ENCODE measurements at places on chromosomes 11 and 22.
A peak's percentile ranks its signal among the peaks of the same experiment; 100 is the strongest.

DNA sequence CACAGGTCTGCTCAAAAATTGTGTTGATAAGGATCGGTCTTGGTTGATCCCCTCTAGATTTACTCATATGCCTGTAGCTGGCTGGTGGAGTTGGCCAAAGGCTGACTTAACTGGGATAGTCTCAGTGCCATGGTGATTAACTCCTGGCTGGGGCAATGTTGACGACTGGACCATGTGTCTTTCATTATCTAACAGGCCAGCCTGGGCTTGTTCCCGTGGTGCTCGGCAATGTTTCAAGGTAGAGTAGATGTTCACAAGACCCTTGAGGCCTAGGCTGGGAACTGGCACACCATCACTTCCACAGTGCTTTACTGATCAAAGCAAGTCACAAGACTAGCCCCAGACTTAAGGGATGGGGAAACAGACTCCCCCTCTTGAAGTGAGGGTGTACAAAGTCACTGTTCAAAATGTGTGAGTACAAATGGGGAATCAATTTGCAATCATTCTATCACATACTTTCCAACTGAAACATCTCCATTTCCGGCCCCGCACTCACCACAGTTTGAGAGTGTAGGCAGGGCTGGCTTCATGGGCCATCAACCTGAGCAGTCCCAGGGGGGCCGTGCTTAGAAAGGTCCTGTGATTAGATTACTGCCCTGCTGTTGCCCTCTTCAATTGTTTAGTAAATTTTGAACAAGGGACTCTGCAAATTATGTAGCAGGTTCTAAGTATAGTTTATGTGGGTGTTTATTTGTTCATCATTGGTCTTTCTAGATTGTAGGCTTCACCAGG is 240.8 kb downstream of the NELL1 start:
- no peak for DNase-seq

DNA sequence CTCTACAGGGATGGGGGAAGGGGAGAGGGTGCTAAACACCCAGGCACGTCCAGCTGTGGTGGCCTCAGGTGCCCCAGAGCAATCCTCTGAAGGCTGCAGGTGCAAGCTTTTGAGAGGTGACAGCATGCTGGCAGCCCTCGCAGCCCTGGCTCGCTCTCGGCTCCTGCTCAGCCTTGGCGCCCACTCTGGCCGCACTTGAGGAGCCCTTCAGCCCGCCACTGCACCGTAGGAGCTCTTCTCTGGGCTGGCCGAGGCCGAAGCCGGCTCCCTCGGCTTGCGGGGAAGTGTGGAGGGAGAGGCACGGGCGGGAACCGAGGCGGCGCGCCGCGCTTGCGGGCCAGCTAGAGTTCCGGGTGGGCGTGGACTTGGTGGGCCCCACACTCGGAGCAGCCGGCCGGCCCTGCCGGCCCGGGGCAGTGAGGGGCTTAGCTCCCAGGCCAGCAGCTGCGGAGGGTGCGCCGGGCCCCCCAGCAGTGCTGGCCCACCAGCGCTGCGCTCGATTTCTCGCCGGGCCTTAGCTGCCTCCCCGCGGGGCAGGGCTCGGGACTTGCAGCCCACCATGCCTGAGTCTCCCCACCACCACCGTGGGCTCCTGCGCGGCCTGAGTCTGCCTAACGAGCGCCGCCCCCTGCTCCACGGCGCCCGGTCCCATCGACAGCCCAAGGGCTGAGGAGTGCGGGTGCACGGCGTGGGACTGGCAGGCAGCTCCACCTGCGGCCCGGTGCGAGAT is 112.1 kb downstream of the TRIM29 start:
- DNase-seq, result no peak

DNA sequence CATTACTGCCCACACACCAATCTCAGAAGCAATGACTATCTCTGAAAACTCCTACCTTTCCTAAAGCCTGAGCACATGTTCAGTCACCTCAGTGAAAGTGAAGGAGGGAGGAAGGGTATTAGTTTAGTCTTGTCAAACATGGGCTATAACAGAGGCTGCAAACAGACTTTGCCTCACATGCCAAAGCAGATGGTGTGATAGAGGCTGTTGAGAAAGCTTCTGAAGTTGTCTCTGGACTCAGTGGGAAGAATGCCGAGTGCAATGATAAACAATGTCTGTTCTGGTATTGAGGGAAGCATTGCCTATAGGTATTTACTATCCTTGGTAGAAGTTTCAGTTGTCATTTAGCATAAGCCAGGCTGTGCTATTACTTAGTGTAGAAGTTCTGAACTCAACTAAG is 314.5 kb upstream of the CCDC90B start:
- DNase-seq, result no peak

- DNase-seq, result no peak
These were observed 297.4 kb upstream of the LUZP2 start for GRCh38 chr11:24199461-24199860.

GRCh38 chr11:78039919-78040671 is 17.0 kb upstream of the KCTD14 start:
- peak; percentile 61 for DNase-seq

DNA sequence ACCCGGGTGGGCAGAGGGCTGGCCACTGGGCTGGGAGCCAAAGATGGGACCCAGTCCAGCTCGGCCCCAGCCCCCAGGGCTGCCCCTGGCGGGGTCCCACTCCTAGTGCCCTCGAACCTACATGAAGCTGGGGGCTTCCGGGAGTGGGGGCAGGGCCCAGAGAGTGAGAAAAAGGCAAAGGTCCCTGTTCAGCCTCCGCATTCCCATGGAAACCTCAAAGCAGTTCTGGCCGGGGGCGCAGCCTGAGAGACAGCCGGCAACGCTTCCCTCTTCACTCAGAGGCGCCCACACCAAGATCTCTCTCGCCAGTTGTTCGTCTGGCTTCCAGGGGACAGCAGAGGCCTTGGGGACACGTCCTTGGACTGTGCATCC is 22.4 kb upstream of the ARHGAP8 start:
- no peak for DNase-seq

DNA sequence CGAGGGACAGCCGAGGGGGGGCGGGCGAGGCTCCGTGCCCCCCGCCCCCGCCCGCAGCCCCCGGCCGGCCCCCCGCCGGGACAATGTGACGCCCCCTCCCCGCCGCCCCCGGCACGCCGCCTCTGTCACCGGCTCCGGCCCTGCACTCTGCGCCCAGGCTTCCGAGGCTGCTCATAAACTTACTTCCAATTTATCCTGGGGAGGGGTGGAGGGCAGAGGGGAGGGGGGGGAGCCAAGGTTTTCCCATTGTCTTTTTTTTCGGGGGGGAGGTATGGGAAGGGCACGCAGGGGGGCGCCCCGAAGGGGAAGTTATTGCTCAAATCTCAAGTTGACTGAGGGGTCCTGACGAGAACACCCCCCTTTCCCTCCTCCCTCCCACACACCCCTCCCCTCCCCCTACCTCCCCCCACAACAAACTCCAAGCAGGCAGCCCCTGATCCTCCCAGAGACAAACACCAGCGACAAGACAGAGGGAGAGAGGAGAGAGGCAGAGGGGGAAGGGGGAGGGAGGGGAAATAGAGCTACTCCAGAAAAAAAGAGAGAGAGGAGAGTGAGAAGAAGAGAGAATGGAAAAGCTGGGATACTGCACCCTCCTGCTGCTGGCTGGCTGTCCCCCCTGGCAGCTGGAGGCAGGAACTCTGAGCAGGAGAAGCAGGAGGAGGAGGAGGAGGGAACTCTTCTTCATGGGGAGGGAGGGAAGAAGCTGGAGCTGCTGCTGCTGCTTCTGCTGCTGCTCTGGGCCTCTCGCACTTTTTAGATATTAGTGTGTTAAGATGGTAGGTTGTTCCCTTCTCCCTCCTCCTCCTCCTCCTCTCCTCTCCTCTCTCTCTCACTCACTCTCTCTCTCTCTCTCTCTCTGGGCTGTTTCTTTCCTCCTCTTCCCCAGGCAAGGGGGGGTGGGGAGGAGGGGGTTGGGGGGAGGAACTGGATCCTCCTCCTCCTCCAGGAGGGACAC is 631 bp downstream of the PHF21A start:
- DNase-seq, result peak; percentile 78

- peak; percentile 79 for DNase-seq
These were observed 9.3 kb downstream of the SLC37A2 start for GRCh38 chr11:125072218-125072960.

- no peak for DNase-seq
These were observed 319.7 kb downstream of the CTTN start for GRCh38 chr11:70717936-70718595.

- DNase-seq, result no peak
These were observed 847 bp downstream of the ME3 start for GRCh38 chr11:86671531-86672006.

GRCh38 chr22:29003975-29004646 is 57.5 kb downstream of the C22orf31 start:
- DNase-seq, result no peak

DNA sequence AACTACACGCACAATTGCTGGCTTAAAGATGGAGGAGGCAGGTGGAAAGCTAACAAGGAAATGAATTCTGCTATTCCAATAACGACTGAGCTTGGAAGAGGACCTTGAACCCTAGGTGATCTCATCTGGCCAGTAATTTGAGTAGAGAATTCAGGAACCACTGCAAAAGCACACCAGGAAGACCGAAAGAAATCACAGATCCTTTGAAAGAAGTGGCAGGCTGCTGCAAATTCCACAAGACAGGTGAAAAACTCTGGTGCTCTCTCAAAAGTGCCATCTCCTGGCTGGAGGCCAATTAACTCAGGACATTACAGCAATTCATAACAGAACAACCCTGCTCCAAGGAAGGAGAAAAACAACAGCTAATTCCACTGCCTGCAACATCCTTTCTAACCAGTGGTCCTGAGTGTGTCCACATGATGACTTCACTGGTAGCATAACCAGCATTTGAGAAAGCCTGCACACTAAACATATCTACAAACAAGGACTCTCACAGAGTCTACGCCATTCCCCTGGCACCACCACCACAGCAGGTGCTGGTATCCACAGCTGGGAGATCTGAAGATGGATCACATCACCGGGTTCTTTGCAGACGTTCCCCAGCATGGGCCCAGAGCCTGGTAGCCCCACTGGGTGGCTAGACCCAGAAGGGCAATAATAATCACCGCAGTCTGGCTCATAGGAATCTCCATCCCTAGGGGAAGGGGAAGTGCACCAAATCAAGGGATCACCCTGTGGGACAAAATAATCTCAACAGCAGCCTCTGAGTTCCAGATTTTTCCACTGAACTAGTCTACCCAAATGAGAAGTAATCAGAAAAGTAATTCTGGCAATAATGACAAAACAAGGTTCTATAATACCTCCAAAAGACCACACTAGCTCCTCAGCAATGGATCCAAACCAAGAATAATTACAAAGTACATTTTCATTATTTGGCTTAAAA is 44.9 kb upstream of the CLTCL1 start:
- no peak for DNase-seq

DNA sequence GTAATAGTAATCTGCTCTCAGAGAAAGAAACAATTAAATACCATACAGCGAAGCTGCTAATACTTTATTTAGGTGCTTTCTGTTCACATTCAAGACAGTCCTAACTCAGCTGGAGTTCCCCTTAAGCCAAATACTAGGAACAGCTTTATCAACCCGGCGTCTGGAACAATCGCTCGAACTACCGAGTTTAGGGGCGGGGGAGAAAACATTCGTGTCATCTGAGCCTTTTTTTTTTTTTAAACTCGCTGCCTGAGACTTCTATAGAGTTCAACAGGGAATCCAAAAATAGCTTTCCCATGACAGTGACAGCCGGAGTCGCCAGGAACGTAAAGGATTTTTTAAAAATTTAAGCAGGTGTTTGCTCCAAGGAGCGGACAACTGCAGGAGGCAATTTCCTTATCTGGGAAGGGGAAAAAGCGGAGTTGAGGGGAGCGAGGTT is 852 bp downstream of the TRAF6 start:
- DNase-seq, result peak; percentile 57

- no peak for DNase-seq
These were observed 4.3 kb downstream of the TBX1 start for GRCh38 chr22:19764636-19765476.

DNA sequence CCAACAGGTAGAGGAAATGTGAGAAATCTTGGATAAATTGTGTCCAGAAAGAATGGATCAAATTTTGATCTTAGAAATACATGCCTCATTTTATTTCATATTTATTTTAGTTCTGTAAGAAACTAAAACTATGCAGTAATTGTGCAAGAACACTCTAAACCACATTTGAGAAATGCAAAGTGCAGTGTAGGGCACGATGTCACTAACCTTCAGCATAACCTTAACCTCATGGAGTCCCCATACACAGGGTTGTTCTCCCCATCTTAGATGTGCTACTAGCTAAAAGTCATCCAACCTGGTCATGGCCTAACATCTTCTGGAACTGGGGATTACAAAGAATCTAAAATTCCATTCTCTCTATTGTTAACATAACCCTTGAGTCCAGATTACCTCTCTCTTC is 48.4 kb upstream of the ARHGAP42 start:
- no peak for DNase-seq

DNA sequence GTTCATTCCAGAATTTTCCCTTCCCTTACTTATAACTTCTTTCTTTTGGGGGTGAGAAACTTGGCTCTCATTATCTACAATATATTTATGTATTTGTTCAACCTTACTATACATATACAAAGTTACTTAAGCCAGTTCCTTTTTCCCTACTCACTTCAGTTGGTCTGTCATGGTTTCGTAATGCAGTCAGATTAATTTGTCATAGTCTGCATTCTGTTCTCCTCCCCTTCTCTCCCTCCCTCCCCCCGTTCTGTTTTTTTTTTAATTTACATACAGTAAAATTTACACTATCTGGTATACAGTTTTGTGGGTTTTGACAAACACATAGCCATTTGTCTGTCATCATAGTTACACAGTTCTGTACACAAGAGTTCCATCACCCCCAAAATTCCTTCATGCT is 71.8 kb upstream of the ADORA2A start:
- DNase-seq, result no peak

GRCh38 chr11:83566950-83567349 is 280.8 kb upstream of the CCDC90B start:
- no peak for DNase-seq

DNA sequence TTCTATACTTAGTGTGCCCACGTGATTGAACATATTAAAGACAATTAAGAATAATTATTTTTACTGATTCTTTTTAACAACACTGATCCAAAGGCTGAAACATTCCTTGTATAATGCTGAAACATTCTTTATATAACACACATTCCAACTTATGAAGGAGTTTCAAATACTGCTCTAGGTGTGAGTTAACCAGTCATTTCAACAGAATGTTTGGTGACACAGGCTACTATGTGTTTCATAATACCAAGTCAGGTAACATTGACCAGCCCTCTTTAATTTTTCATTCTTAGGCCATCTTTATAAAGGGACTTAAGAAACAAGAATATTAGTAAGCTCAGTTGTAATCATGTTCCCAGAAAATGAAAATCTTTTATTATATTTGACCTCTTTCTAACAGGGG is 136.6 kb downstream of the ELP4 start:
- DNase-seq, result no peak

- DNase-seq, result no peak
These were observed 188.6 kb downstream of the PGR start for GRCh38 chr11:100941033-100941432.

- no peak for DNase-seq
These were observed 77.0 kb downstream of the RPS6KA4 start for GRCh38 chr11:64436000-64436399.

- no peak for DNase-seq
These were observed 590 bp downstream of the COMMD9 start for GRCh38 chr11:36288442-36289225.

DNA sequence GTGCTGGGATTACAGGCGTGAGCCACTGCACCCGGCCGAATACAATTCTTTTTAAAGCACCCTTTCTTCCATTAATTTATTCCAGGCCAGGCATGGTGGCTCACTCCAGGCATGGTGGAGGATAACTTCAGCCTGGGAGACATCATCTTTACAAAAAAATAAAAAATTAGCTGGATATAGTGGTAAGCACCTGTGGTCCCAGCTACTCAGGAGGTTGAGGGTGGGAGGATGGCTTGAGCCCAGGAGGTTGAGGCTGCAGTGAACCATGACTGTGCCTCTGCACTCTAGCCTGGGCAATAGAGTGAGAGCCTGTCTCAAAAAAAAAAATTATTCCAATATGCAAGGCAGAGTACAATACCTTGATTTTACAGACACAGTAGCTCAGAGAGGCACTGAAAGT is 11.4 kb downstream of the TAGLN start:
- no peak for DNase-seq

All from pons (tissue), 1 donor.